ENCODE measurements at places on chromosomes 16 and 17.

- no peak for DNase-seq
Observed at GRCh38 chr17:71902894-71903506, 217.8 kb upstream of the SOX9 start.

- no peak for DNase-seq
Observed at GRCh38 chr17:4579678-4580077, 4.7 kb upstream of the SMTNL2 start.

DNA sequence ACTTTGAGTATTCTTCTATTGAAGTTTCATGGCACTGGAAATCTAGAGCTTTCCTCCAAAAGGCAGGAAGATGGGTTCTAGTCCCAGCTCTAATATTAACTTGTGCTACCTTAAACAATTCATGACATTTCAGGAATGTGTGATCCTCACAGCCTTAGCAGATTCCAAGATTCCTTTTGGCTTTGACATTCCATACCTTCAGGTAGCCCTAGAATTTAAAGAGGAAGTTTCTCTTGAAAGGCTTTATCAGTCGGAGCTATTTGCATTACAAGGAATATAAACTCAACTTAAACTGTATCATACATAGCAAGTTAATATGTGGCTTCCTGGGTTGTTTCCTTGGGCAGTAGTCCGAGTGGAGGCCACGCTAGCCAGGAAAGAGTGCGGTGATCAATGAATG, 330.0 kb downstream of the SHISA9 start:
- DNase-seq, result no peak

DNA sequence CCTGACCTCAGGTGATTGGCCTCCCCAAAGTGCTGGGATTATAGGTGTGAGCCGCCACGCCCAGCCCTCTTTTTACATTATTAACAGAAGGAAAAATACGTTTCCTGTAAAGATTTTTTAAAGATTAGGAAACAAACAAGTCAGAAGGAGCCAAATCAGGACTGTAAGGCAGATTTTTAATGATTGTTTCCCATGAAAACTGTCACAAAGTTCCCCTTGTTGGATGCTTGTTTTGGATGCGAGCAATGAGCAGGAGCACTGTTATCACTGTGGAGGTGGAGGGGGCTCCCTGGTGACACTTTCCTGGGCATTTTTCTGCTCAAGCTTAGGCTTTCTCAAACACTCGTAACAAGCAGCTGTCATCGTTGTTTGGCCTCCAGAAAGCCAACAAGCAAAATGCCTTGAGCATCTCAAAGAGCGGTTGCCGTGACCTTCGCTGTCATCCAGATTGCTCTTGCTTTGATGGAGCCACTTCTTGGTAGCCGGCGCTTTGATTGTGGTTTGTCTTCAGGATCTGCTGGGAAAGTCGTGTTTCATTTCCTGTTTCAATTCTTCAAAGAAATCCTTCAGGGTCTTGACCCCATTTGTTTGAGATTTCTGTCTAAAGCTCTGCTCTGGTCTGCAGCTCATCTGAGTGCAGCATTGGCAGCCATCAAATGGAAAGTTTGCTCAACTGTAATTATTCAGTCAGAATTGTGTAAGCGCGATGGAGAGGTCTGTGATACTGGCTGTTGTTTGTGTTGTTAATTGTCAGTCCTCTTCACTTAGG, 128.7 kb downstream of the RPTOR start:
- DNase-seq, result no peak

- DNase-seq, result no peak
Observed at GRCh38 chr16:74893541-74893940, 91.4 kb downstream of the WDR59 start.

- no peak for DNase-seq
Observed at GRCh38 chr17:29007860-29008455, 2.1 kb upstream of the SEZ6 start.

GRCh38 chr16:56610609-56611111, 2.3 kb downstream of the MT2A start:
- peak; percentile 11 for DNase-seq

GRCh38 chr17:15466131-15466530, 1.3 kb downstream of the CDRT4 start:
- DNase-seq, result no peak

DNA sequence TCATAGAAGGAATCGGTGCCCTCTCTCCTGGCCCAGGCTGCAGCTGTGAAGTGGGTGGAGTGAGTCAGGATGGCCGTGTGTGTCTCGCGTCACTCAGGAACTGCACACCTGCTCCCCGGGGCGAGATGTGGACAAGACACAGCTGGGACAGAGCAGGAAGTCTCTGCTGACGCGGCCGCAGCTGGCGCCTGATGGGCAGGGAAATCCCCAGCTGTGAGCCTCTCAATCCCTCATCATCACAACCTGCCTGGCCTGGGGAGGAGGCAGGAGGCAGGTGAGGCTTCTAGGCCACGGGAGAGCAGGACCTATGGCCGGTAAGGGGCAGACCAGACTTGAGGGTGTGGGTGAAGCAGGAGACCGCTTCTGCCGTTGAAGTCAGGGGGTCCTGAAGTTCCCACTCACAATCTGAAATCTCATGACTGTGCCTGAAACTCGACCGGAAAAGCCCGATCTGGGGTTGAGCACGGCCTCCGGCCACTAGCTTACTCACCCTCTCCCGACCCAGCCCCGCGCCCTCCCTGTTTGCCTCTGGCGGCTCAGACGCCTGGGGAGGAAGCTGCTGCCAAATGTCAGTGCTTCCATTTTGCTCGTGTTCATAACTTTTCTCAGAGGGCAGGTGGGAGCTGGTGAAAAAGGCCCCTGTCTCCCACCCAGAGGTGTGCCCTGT, 1.1 kb upstream of the TRPV3 start:
- DNase-seq, result peak; percentile 86

- no peak for DNase-seq
Observed at GRCh38 chr17:17224137-17224536, 12.8 kb downstream of the FLCN start.

- DNase-seq, result peak; percentile 53
Observed at GRCh38 chr17:62673614-62674362, 46.3 kb downstream of the MRC2 start.

- DNase-seq, result no peak
Observed at GRCh38 chr16:89458551-89458950, 31.8 kb downstream of the ANKRD11 start.

- no peak for DNase-seq
Observed at GRCh38 chr17:27530764-27531391, 74.6 kb downstream of the KSR1 start.

- DNase-seq, result no peak
Observed at GRCh38 chr17:34850964-34851363, 110.3 kb downstream of the CCT6B start.

DNA sequence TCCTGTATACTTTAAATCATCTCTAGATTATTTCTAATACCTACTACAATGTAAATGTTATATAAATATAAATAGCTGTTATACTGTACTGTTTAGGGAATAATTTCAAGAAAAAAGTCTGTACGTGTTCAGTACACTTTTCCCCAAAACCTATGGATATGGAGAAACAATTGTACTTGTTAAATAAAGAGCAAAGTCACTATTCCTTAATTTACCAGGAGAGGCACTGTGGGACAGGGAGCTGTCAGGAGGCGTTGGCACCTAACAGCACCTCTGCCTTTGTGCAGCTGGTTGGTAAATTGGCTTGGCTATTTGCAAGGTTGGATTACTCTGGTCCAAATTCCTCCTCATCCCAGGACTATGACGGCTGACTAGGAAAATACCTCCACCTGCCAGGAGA, 28.0 kb downstream of the CRHR1 start:
- no peak for DNase-seq

DNA sequence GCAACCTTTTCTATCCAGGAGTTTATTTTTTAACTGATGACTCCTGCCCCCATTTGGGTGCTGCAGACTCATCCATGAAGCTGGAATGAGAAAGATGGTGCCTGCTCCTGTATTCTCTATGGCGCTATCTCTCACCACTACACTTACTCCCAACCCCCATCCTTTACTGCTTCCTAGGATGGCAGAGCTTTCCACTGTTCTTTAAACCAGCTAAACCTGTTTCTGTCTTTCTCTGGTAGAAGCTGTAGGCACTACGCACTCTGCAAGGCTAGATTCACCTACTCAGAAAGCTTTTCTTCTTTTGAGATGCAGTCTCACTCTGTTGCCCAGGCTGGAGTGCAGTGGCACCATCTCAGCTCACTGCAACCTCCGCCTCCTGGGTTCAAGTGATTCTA, 47.0 kb downstream of the ADAMTS18 start:
- no peak for DNase-seq

- DNase-seq, result no peak
Observed at GRCh38 chr17:81922566-81923301, 4.8 kb upstream of the SIRT7 start.

- DNase-seq, result no peak
Observed at GRCh38 chr17:79224903-79225302, 150.3 kb downstream of the ENGASE start.

DNA sequence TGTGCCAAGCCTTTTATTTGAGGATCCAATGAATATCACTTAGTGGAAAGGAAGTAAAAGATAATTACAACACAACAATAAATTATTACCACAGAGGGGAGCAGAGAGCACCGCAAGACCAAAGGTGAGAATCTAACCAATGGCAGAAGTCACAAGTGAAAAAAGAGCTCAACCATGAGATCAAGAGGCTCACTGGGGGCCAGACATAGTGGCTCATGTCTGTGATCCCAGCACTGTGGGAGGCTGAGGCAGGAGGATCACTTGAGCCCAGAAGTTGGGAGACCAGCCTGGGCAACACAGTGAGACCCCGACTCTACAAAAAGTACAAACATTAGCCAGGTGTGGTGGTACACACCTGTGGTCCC, 17.7 kb downstream of the ANKRD11 start:
- no peak for DNase-seq

DNA sequence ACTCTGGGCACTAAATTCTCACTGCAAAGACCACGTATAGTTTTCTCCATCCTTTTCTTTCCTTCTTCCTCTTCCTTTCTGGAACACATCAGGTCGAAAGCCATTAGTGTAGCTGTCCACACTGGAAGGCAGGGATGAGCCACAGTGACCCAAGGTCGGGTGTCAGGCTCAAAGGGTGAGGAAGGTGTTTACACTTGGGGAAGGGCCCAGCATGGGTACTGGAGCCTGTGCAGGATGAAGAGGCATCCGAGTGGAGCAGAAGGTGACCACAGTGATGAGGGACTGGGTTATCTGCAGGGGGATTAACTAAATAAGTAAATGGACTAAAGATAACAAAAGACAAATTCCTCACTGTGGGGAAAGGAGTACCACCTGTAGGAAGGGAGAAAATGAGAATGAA, 164.0 kb downstream of the SOX9 start:
- no peak for DNase-seq

DNA sequence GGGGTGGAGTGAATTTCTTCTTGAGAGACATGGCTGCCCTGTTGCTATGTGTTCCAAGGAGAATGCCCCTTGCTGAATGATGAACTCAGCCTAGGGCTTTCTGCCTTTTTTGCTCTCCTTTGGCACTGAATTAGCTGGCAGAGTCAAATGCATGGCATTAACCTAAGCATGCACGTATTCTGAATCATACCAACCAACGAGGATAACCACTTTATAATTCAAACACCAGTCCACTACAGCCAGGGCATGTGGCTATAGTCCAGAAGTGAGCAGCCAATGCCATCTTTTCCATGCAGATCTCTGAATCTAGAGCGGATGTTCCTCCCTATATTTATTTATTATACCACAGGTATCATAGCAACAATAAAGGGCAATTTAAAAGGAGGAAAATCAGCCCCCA, 15.7 kb downstream of the TMIGD1 start:
- DNase-seq, result no peak

DNA sequence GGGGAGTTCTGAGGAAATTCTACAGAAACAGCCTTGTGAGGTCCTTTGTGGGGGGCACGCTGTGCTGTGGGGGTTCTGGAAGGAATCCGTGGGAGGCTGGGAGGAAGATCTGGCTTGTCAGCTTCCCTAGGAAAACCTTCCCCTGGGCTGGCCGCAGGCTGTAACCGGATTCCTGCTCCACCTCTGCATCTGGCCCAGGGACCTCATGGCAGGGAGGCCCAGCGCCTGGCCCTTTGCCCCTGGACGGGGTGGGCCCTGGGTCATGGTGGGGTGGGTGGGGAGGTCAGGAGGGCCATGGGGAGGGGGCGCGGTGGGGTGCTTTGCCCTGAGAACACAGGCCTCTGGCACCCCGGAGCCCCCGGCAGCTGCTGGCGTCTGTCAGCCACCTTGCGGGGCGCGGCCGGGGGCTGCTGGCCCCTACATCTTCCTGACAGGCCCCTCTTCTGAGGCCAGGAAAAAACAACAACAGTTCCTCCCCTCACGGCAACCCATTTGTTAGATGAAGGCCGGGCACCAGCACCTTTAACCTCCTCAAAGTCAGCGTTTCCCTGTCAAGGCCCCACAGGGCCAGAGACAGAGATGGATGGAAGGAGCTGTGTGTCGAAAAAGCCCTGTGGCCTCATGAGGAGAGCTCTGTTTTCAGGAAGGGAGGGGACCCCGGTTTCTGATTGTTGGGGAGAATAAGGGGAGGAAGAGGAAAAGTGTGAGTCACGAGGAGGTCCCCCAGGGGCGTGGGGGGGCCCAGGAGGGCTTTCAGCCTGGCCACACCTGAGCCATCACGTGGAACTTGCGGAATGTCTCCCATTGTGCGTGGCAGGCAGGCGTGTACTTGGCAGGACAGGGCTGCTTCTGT, 3.6 kb upstream of the MEOX1 start:
- no peak for DNase-seq

DNA sequence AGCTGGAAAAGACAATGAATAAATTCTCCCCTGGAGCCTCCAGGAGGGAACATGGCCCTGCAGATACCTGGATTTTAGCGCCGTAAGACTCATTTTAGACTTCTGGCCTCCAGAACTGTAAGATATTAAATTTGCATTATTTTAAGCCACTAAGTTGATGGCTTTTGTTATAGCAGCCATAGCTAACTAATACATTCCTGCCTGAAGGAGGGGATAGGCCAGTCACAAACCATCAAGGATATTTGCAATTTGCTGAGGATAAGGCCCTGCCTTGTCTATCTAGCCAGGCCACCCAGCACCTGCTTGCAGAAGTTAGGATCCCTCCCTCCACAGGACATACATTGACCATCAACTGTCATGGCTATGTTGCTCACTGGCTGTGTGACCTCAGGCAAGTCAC, 4.9 kb upstream of the KCNG4 start:
- no peak for DNase-seq

GRCh38 chr17:66695098-66695497, 139.8 kb upstream of the CACNG5 start:
- no peak for DNase-seq

GRCh38 chr16:49987381-49987780, 37.6 kb upstream of the CNEP1R1 start:
- DNase-seq, result no peak

DNA sequence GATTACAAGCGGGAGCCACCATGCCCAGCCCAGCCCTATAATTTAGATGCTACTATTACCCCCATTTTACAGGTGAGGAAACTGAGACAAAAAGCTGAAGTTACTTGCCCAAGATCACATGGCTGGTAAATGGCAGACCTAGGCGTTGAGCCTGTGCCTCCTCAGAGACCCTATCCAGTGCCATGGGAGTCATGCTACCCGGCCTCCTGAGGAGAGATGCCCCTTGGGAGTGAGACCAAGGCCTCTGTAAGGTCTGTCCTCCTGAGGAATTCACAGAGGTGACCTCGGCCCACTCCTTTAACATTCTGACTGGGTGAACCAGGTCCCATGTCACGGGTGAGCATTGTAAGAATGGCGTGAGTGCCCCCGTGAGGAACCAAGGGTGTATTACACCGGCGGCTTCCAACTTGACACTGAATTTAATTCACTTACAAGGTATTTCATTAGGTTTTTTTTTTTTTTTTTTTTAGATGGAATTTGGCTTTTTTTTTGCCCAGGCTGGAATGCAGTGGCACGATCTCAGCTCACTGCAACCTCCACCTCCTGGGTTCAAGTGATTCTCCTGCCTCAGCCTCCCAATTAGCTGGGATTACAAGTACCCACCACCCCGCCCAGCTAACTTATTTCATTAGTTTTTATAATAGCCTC, 95.7 kb downstream of the ABCC6 start:
- DNase-seq, result no peak

- DNase-seq, result no peak
Observed at GRCh38 chr16:75089486-75090202, 26.9 kb downstream of the LDHD start.

Data from RWPE2 (cell line).